Caco-2 (cell line): ENCODE measurements at places on chromosomes 6 and 20. TPM values are rescaled to one million over a fixed set of nuclear protein-coding genes. Genes with fewer than 3 reads are reported as not detected.
A peak's percentile ranks its signal among the peaks of the same experiment; 100 is the strongest.

The CRIP3 gene
- not detected in 2 replicates for total RNA-seq

The ZNF334 gene
- total RNA-seq: not detected in 2 replicates

The MRAP2 gene
- total RNA-seq: 1.4 and 1.8 TPM in 2 replicates

The ZNF133 gene
- 14.8 and 17.4 TPM in 2 replicates for total RNA-seq

GRCh38 chr6:24513602-24514001 lies 18.8 kb downstream of the ALDH5A1 start:
- no peaks in the 10 kb centered on the region for H3K27me3 ChIP-seq
- no peaks in the 10 kb centered on the region for H3K36me3 ChIP-seq
- H3K4me1 ChIP-seq: no peaks in the 10 kb centered on the region
- H3K27ac ChIP-seq: no peak overlapping the region
- DNase-seq: peak; percentile 8

GRCh38 chr6:169236545-169236944 lies 17.1 kb downstream of the THBS2 start:
- H3K4me3 ChIP-seq: no peak overlapping the region
- H3K36me3 ChIP-seq: no peaks in the 10 kb centered on the region
- no peaks in the 10 kb centered on the region for H3K27me3 ChIP-seq
- DNase-seq: no peak

- DNase-seq: no peak
- peaks cover 8% of the 10 kb centered on the region; the same call in 1 of the 2 replicates for H3K4me1 ChIP-seq
- no peak overlapping the region for H3K4me3 ChIP-seq
- H3K27me3 ChIP-seq: no peaks in the 10 kb centered on the region
- no peak overlapping the region for H3K27ac ChIP-seq
These were observed 307.4 kb downstream of the EYA4 start for GRCh38 chr6:133548423-133549159.

DNA sequence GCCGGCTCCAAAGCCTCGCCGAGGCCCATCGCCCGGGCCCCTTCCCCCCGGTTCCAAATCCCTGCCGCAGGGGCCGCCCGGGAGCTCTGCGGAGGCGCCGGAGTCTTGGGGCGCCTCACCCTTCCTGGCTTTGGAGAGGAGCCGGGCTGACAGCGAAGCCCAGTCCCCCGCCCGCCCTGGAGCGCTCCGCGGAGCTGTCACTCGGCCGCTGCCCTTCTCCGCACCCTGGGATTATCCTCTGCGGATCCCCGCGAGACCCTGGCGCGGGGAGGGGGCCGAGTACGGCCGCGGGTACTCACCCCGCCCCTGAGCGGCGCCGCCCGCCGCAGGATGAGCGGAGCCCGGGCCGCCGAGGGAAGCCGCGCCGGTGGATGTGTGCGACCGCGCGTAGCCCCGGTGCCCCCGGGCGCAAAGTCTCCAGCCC lies 343 bp downstream of the SNAP91 start:
- H3K36me3 ChIP-seq: no peaks in the 10 kb centered on the region
- no peak overlapping the region for H3K27ac ChIP-seq
- no peaks in the 10 kb centered on the region for H3K4me1 ChIP-seq
- no peak for DNase-seq
- no peak overlapping the region for H3K4me3 ChIP-seq

DNA sequence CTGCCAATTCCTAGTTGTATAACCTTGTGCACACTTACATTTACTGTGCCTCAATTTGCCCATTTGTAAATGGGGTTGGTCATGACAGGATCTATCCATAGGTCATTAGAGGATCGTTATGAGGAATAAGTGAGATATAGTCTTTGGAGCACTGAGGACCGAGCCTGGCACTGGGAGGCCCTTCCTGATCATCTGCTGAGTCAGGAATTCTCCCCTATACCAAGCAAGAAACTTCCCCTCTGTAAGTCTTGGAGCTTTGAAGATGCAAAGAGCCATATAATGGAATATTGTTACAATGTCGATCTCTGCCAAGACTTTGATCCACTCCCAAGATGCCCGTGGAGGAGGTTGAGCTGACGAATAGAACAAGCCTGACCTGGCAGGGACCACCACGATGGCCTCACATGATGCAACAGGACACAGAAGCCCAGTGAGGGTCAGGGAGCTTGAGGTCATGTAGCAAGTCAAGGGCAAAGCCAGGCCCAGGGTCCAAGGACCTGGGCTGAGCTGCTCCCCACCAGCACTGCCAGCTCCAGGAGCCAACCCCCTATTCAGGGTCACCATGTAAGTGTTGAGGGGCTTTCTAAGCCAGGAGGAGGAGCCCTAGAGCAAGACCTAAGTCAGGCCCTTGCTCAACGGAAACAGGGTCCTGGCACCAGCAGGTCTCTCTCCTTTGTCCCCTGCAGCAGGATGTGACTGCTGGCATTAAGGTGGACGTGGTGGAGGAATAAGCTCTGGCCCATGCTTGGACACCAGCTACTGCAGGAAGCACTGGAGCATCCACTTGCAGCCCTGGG lies 16.7 kb downstream of the PDRG1 start:
- H3K36me3 ChIP-seq: no peaks in the 10 kb centered on the region
- no peak for DNase-seq
- H3K27ac ChIP-seq: no peak overlapping the region

DNA sequence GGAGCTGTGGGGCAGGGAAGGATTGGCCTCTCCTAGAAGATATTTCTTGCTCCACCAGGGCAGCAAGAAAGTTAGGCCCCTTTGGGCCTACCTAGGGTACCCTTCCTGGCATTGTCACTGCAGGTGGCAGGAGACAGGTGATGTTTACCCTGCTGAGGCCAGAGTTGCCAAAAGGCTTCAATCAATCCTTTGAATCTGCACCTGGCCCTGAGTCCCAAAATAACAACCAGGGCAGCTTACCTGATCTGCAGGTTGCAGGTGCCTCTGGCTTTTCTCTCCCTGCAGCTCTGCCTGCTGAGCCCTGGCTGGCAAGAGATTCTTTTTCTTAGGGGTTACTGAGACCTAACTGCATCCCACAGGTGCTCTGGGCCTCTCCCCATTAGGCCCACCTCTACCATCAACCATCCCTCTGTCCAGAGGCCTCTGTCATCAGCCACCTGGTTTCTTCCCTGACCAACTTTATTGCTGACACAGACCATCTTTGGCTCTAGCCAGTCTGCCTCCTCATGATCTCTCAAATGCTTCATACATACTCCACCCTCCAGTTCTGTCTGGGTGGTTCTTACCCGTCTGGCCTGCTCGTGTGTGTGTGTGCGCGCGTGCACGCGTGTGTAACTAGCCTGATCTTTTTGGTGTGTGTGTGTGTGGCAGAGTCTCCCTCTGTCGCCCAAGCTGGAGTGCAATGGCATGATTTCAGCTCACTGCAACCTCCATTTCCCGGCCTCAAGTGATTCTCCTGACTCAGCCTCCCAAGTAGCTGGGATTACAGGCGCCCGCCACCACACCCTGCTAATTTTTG lies 13.7 kb downstream of the BCL2L1 start:
- H3K27me3 ChIP-seq: no peaks in the 10 kb centered on the region
- H3K36me3 ChIP-seq: peaks cover 26% of the 10 kb centered on the region
- DNase-seq: no peak
- H3K4me1 ChIP-seq: peaks cover 95% of the 10 kb centered on the region
- peak overlapping the region; percentile 98 for H3K27ac ChIP-seq

GRCh38 chr20:8587810-8588209 lies 455.7 kb downstream of the PLCB1 start:
- no peaks in the 10 kb centered on the region for H3K27me3 ChIP-seq
- no peaks in the 10 kb centered on the region for H3K36me3 ChIP-seq
- peaks cover 8% of the 10 kb centered on the region for H3K4me1 ChIP-seq
- H3K4me3 ChIP-seq: no peak overlapping the region
- DNase-seq: no peak

DNA sequence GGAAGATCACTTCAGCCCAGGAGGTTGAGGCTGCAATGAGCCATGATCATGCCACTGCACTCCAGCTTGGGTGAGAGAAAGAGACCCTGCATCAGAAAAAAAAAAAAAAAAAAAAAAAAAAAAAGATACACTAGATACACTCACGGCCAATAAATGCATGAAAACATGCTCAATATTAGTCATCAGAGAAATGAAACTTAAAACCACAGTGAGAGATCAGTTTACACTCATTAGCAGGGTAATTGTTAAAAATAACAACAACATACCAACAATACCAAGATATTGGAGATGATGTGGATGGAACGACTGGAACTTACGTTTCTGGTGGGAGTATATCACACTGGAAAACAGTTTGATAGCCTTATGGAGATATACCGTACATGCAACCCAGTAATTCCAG lies 29.9 kb downstream of the HS3ST5 start:
- H3K4me3 ChIP-seq: no peak overlapping the region
- no peaks in the 10 kb centered on the region for H3K36me3 ChIP-seq
- H3K27ac ChIP-seq: no peak overlapping the region
- no peak for DNase-seq
- H3K4me1 ChIP-seq: no peaks in the 10 kb centered on the region

DNA sequence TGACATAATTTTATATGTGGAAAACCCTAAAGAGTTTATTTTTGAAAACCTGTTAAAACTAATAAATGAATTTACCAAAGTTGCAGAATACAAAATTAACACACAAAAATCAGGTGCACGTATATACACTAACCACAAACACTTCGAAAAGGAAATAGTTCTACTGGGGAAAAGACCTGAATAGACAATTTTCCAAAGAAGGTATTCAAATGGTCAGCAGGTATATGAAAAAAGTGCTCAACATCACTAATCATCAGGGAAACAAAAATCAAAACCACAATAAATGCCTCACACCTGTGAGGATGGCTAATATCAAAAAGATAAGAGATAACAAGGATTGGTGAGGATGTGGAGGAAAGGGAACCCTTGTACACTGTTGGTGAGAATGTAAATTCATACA lies 110.6 kb downstream of the PXDC1 start:
- H3K36me3 ChIP-seq: no peaks in the 10 kb centered on the region
- H3K4me3 ChIP-seq: no peak overlapping the region
- DNase-seq: no peak
- H3K27ac ChIP-seq: no peak overlapping the region
